ENCODE measurements at places on chromosomes 4 and X.

DNA sequence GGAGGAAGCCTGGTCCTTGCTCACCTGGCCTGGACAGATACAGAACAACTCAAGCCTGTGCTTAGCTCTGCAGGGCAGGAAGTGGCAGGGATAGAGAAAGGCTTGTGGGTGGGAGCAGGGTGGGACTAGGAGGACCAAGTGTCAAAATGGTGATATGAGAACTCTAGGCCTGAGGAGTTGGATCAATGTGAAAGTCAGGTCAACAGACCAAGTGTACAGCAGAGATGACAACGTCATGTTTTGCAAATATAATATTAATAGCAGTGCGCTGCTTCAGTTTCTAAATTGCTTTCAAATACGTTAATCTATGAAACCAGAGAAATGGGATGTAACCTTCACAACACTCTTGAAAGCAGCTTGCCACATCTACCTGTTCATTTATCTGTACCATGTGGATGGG is 114.2 kb upstream of the MAP3K15 start:
- no peak for DNase-seq

DNA sequence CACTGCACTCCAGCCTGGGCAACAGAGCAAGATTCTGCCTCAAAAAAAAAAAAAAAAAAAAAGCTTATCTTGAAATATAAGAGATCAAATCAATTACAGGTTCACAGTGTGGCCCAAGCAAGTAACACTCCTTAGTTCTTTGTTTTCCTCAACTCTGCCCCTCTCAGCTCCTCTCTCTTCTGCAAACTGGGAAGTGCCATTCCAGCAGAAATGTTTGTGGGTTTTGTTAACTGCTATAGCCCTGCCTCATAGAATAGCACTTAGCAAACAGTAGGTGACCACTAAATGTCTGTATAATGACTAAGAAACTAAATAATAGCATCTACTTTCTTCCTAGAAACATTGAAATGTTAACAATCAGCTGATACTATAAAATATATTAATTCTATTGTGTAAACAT is 160.0 kb upstream of the NAP1L5 start:
- DNase-seq: no peak

GRCh38 chr4:41609851-41610250 is 71.9 kb downstream of the LIMCH1 start:
- DNase-seq: no peak

- no peak for DNase-seq
These were observed 65.6 kb downstream of the SYNPO2 start for GRCh38 chr4:118954246-118954645.

DNA sequence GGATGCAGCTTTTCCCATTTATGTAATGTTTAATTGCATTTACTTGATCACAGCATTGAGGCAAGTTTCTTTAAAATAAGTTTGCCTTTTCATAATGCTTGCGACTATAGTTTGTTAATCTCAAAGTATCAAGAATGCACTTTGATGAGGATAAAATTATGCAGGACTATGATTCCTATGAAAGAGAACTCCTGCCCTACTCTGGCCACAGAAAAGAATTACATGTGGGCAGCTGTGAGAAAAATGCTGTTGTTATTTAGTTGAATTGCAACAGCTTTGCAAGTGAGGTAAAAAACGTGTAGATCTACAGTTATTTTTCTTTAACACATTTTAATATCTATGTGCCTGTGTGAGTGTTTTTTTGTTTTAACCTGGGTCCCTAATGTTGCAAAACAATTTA is 12.5 kb upstream of the OSTC start:
- DNase-seq: no peak
